ENCODE measurements at places on chromosomes 11 and 22.

GRCh38 chr22:26914519-26915185, 257.3 kb downstream of the MIAT start:
- no peak for DNase-seq

DNA sequence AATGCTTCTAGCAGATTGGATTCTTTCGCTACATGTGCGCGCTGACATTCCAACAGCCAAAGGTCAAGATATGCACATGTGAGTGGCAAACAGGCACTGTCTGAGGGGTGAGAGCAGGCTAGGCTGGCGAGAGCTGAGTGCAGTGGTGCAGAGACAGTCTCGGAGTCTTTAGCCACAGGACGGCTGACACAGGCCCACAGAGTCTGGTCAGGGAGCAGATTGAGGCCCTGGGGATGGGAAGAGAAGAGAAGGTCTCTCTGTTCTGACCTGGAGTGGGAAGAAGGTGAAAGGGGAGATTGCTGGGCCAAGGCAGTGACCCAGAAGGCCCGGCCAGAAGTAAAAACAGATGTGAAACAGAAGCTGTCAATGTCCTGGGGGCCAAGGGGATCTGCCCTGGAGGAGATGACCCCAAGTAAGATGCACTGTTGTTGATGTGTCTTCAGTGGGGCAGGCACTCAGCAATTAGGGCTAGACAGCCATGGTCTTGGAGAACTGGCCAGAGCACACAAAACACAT, 197.8 kb downstream of the ETS1 start:
- no peak for DNase-seq

DNA sequence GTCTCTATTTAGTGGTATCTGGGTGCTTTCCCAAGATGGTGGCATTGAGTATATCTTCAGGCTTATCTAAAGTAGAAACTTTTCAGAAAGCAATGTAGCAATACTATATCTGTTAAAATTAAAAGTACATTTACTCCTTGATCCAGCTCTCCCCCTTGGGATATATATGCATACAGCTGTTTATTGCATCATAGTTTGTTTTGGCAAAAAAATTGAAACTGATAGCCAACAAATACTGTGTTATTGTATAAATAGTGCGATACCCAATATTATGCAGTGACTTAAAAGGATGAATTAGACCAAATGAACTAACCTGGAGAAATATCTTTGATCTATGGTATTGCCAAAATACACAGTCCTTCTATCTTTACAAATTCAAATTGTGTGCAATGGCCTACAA, 8.4 kb upstream of the OR10A3 start:
- DNase-seq: no peak

GRCh38 chr11:65113839-65114238, 2.2 kb downstream of the TM7SF2 start:
- no peak for DNase-seq

GRCh38 chr11:113247221-113247620, 67.2 kb upstream of the TTC12 start:
- DNase-seq: no peak

GRCh38 chr11:93537767-93538261, 5.4 kb downstream of the SMCO4 start:
- no peak for DNase-seq

- DNase-seq: no peak
Observed at GRCh38 chr11:35076201-35077100, 62.5 kb upstream of the CD44 start.

GRCh38 chr11:119832202-119832935, 103.4 kb upstream of the NECTIN1 start:
- DNase-seq: no peak

GRCh38 chr11:28849053-28849452, 740.9 kb downstream of the METTL15 start:
- no peak for DNase-seq

- no peak for DNase-seq
Observed at GRCh38 chr22:39241794-39242594, 2.8 kb downstream of the PDGFB start.

DNA sequence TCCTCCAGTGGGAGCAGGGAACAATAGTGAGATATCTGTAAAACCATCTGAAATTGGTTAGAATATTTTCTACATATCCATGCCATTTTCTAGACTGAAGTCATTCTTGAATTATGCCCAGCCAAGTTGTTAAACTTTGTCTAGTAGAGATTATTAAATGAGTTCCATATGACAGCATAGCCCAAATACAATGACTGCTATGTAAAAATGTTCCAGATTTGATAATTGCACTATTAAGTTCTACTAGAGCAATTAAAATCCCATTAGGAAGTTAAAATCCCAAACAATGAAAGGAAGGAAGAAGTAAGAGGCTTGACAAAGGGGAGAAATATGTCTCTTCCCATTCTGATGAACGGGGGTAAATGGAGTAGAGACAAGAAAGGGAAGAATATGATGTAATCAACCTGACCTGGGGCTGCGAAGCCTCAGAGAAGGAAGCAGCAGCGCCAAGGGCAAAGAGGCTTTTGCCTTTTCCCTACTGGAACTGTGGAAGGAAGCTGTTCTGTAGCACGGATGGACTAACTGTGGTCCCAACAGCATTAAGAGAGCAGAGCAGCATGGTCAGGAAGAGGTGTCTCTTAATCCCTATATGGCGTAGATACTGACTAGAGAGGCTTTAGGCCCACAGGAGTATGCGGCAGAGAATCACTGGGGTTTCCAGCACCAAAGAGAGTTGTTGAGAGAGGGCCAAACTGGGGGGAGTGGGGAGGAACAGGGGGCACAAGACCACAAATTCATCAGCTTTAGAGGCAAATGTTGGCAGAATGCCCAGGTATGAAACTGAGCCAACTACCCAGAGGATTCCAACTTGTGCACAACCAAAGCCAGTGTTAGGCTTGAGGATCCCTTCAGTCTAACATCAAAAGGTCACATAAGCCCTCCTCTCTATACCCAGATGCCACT, 26.7 kb downstream of the RRP8 start:
- no peak for DNase-seq

- no peak for DNase-seq
Observed at GRCh38 chr22:46672731-46673130, 52.5 kb downstream of the GRAMD4 start.
